Bladder microvascular endothelial cell (primary cell): ENCODE measurements at places on chromosomes 13 and 19. TPM values are rescaled to one million over a fixed set of nuclear protein-coding genes. Genes with fewer than 3 reads are reported as not detected.

CNMD gene
- not detected in 2 replicates for total RNA-seq

ZBTB45 gene
- total RNA-seq, result 4.4 and 6.9 TPM in 2 replicates

ZC3H13 gene
- 7.3 and 20.0 TPM in 2 replicates for total RNA-seq

C19orf67 gene
- not detected in 2 replicates for total RNA-seq

POU2F2 gene
- 0.16 and 1.4 TPM in 2 replicates for total RNA-seq

ZIK1 gene
- 3.4 TPM in 2 replicates for total RNA-seq

PRKCG gene
- not detected in 2 replicates for total RNA-seq

FAM174C gene
- 13.4 and 18.3 TPM in 2 replicates for total RNA-seq

MYO1F gene
- 0.13 and 0.16 TPM in 2 replicates for total RNA-seq

WASF3 gene
- total RNA-seq, result 5.2 and 28.9 TPM in 2 replicates

OSCAR gene
- total RNA-seq, result not detected in 2 replicates

ACER1 gene
- total RNA-seq, result not detected in 2 replicates

DOCK6 gene
- total RNA-seq, result 73.3 and 155 TPM in 2 replicates

PSG3 gene
- total RNA-seq, result 0.13 and 0.16 TPM in 2 replicates
